ENCODE measurements at places on chromosomes 2 and 18. TPM values are rescaled to one million over a fixed set of nuclear protein-coding genes. Genes with fewer than 3 reads are reported as not detected.

- H3K4me1 ChIP-seq, result peaks cover 6% of the 10 kb centered on the region
- no peak overlapping the region for H3K4me3 ChIP-seq
- no peaks in the 10 kb centered on the region for H3K36me3 ChIP-seq
- H3K27ac ChIP-seq, result no peak overlapping the region
- peaks cover 50% of the 10 kb centered on the region for H3K27me3 ChIP-seq
- no peak for DNase-seq
These were observed 3.6 kb upstream of the ASAP2 start for GRCh38 chr2:9203006-9203405.

DNA sequence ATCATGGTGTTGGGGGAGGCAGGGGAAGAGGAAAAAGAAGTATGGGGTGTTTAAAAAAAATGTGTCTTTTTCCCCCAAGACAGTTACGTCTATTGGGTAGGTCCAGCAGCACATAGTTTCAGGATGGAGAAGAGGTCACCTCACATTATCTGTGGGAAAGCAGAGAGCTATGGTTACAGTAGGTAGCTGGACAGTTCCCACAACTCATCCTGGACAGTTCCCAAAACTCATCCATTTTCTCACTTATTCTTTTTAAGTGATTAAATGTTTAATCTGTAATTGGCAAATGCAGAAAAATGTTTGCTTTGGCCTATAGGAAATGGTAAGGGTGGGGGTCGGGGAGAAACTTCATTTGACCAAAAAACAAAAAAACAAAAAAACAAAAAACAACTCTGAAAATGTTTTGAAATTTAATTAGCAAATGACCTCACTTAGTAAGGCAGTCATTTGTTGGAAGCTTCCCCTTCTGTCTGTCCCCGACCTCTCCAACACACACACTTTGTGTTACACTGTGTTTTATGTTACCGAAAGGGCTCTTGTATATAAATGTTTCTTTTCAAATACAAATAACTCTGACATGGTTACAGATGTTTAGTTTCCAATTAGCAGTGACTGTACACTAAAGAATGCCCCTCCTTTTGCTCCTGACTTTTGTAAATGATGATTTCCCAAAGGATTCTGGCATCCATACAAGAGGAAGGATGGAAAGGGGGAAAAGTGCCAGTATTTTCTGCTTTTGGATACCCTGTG lies 173.3 kb upstream of the ZFP36L2 start:
- H3K27me3 ChIP-seq, result no peaks in the 10 kb centered on the region
- H3K4me3 ChIP-seq, result no peak overlapping the region
- H3K36me3 ChIP-seq, result peaks cover 22% of the 10 kb centered on the region
- no peak for DNase-seq

DNA sequence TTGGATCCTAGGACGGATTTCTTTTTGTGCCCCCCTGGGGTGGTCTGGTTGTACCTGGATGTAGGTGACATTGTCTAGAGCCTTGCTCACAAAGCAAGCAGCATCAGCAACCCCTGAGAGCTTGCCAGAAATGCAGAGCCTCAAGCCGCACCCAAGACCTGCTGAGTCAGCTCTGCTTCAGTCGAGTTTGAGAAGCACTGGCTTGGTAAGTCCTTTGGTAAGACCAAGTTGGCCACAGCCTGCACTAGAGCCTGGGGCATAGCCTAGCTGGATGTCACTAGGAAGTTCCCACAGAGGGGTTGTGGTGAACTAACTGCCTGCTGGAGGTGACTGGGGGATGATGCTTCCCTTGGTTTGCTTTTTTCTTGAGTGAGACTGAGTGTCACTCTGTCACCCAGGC lies 6.2 kb downstream of the ABCG5 start:
- H3K4me3 ChIP-seq, result no peak overlapping the region
- DNase-seq, result no peak
- peaks cover 39% of the 10 kb centered on the region for H3K27me3 ChIP-seq
- H3K27ac ChIP-seq, result no peak overlapping the region

DNA sequence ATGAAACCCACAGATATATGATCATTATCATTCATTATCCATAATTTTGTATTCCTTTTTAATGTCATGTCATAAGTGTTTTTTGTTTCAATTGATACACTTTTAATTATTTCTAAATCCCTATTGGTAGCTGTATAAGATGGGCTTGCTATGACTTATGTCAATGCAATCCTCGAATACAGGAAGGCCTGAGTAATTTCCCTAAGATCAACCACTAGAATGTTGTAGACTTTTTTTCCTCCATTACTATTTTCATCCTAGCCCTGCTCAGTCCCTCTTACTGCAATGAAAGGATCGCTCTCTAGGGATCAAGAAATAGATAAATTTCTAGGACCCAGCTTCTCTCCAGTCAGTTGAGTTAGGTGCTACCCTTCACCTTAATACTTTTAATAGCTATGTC lies 186.3 kb downstream of the KCNE4 start:
- no peak for DNase-seq
- H3K27ac ChIP-seq, result no peak overlapping the region
- no peaks in the 10 kb centered on the region for H3K4me1 ChIP-seq

DNA sequence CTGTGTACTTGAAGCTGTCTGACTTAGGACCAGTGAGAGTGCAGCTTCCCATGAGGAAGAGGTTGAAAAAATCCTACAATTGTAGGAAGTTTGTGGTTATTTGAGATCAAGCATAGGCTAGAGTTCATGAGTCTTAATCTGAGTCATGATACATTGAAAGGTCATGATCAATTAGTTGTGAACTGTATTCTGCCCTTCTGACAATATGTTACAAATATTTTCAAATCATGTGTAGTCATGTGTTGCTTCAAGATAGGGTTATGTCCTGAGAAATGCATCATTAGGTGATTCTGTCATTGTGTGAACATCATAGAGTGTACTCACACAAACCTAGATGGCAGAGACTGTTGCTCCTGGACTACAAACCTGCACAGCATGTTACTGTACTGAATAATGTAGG lies 68.4 kb upstream of the MFF start:
- H3K27ac ChIP-seq, result no peak overlapping the region
- no peak overlapping the region for H3K4me3 ChIP-seq
- no peaks in the 10 kb centered on the region for H3K4me1 ChIP-seq
- no peak for DNase-seq
- peaks cover 3% of the 10 kb centered on the region for H3K27me3 ChIP-seq

SLC9A4 gene
- 0.15 TPM for total RNA-seq

SUCLG1 gene
- total RNA-seq, result 66.1 TPM
